PC-3 (cell line): ENCODE measurements at places on chromosomes 13 and 19. TPM values are rescaled to one million over a fixed set of nuclear protein-coding genes. Genes with fewer than 3 reads are reported as not detected.

DNA sequence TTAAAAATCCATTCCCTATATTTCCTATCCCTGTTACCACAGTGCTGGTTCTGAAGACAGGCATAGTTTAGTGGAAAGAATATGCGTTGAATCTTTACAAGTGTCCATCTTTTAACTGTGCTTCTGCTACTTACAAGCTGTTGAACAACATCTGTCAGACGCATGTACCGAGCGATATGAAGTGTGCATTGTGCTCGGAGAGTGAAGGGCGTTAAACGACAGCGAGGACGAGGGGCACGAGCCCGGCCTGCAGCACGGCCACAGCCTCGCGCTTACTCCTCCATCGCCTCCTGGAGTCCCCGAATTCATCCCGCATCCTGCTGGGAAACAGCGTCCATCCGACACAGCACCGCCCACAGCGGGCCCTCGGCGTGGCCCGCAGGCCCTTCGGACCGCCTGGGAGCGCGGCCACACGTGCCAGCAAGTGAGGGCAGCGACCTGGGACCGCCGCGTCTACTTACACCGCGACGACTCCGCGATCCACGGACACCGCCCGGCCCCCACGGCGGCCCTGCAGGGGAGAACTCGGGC, 514 bp downstream of the PCID2 start:
- DNase-seq: peak; percentile 22
- peaks cover 13% of the 10 kb centered on the region for H3K36me3 ChIP-seq
- peak overlapping the region; percentile 99 for H3K4me3 ChIP-seq

- H3K27me3 ChIP-seq: no peaks in the 10 kb centered on the region
- DNase-seq: peak; percentile 70
- H3K4me3 ChIP-seq: peak within 1 kb of the TSS; percentile 75
- no peak within 1 kb of the TSS for H3K27ac ChIP-seq
- H3K36me3 ChIP-seq: no peaks in the 10 kb centered on the region
These were observed at the start of gene KLC3 for GRCh38 chr19:45340232-45340898. Gene KLC3 (plus strand): TSS chr19:45340750. CDS start chr19:45345542, 4,792 bp downstream.

DNA sequence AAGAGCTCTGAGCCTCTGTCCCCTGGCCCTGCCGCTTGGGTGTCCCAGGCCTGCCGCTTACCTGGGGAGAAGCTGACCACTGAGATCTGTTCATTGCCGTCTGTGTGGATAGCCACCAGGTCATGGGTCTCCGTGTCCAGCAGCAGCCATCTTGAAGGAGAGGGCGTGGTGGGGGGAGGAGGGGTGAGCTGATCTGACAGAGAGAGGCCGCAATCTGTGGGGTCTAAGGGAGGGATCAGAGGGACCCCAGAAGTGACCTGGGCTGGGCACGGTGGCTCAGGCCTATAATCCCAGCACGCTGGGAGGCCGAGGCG, 14.6 kb upstream of the GPR4 start:
- H3K4me3 ChIP-seq: no peak overlapping the region
- no peak overlapping the region for H3K27ac ChIP-seq
- peaks cover 24% of the 10 kb centered on the region for H3K4me1 ChIP-seq
- H3K36me3 ChIP-seq: peaks cover 7% of the 10 kb centered on the region
- no peak for DNase-seq

DNA sequence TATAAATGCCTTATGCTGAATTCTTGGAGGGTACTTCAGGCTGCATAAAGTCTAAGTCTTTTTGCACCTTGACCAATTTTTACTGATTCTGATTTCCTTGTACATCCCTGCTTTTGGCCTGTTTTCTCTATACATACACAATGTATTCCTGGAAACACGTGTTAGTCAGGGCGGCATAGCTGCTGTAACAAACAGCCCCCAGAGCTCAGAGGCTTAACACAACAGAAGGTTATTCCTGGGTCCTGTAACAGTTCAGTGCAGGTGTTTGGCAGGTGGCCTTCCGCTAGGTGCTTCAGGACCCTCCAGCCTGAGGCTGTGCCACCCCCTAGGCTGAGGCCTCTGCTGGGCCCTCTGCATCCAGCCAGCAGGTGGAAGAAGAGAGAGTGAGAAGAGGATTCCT, 82.9 kb downstream of the ZAR1L start:
- no peaks in the 10 kb centered on the region for H3K27me3 ChIP-seq
- H3K36me3 ChIP-seq: no peaks in the 10 kb centered on the region
- no peak overlapping the region for H3K27ac ChIP-seq
- H3K4me1 ChIP-seq: no peaks in the 10 kb centered on the region
- no peak overlapping the region for H3K4me3 ChIP-seq
- no peak for DNase-seq

- H3K4me1 ChIP-seq: no peaks in the 10 kb centered on the region
- H3K4me3 ChIP-seq: no peak overlapping the region
- no peak for DNase-seq
- H3K36me3 ChIP-seq: no peaks in the 10 kb centered on the region
These were observed 1074.4 kb upstream of the PRR20A start for GRCh38 chr13:56066321-56066720.

- H3K4me3 ChIP-seq: peak overlapping the region; percentile 90
- DNase-seq: peak; percentile 96
- H3K36me3 ChIP-seq: no peaks in the 10 kb centered on the region
- H3K27me3 ChIP-seq: no peaks in the 10 kb centered on the region
- peak overlapping the region; percentile 93 for H3K27ac ChIP-seq
These were observed 2.1 kb downstream of the DAPK3 start for GRCh38 chr19:3968556-3969434.

DNA sequence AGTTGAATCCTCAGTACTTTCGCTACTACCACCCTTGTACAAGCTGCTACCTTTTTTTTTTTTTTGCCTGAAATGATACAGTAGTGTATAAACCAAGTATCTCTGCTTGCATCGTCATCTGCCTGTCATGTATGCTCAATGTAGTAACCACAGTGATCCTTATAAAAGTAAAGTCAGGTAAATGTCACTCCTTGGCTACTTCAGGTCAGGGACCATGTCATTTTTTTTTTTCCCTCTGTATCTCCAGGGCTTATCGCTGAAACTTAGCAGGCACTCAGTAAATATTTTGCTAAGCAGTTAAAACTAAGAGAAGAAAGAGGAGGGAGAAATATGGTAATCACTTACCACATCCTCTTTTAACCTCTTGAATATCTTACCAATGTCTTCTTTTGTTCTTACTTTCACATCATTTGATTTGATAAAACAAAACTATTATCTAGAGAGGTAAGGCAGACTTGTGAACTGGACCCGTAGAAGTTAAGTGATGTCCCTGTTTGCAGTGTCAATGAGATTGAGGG, 96.8 kb upstream of the KLF12 start:
- no peaks in the 10 kb centered on the region for H3K36me3 ChIP-seq
- H3K27me3 ChIP-seq: no peaks in the 10 kb centered on the region
- DNase-seq: no peak
- no peak overlapping the region for H3K4me3 ChIP-seq
- no peak overlapping the region for H3K27ac ChIP-seq

DNA sequence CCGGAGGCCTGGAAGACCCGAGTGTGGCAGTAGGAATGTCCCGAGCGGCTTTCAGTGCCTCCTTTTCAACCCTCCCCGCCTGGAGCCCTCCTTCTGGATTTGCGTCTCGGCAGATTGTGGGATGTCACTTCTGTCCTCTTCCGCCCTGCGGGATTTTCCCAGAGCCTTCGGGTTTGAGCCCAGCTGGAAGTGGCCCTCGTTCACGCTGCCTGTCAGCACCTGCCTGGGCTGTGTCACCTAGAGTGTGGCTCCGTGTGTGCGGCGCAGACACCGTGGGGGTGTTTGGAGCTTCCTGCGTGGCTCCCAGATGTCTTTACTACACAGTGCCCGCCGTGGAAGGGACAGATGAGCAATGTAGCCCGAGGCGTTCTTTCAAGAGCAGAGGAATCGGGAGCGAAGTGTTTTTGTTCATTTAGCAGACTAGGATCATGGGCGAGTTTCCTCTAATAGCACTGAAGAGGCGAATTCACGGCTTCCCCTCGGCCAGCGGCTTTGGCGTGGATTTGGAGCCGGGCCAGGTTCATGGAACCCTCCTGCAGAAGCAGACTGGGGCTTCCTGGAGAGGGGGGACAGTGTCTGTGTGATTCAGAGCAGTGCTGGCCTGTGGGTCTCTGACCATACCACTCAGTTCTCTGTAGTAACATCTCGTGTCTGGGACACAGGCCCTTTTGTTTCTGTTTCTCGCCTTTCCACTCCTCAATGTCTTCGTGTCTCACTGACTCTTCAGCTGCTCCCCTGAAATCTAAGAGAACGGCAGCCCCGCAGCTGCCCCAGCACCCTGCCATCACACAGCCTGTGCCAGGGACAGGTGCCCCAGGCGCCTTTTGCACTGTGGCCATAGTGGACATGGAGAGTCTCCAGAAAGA, 68.0 kb downstream of the KDM4B start:
- H3K4me1 ChIP-seq: peaks cover 1% of the 10 kb centered on the region; the same call in 1 of the 2 replicates
- no peak overlapping the region for H3K27ac ChIP-seq
- H3K4me3 ChIP-seq: no peak overlapping the region
- no peak for DNase-seq
- peaks cover 18% of the 10 kb centered on the region for H3K36me3 ChIP-seq

DNA sequence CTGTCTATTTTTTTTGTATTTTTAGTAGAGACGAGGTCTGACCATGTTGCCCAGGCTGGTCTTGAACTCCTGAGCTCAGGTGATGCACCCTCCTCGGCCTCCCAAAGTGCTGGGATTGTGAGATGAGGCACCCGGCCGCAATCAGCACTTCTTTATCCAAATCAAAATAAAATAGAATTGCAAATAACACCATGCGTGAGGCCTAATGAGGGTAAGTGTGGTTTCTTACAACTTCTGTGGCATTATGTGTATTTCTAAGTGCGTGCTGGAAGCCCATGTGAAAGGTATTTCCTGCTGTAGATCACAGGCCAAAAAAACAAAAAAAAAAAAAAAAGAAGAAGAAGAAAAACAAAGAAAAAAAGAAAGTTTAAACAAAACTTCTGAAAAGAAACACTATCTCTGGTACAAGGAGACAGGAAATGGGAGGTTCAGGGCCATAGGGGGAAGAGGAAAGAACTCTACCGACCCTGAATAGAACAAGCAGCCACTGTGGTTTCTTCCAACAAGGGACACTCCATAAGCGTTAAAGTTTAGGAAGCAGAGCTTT, 3.0 kb upstream of the GRAMD1A start:
- H3K4me1 ChIP-seq: peaks cover 26% of the 10 kb centered on the region
- no peak overlapping the region for H3K27ac ChIP-seq
- no peak for DNase-seq
- no peak overlapping the region for H3K4me3 ChIP-seq
- no peaks in the 10 kb centered on the region for H3K36me3 ChIP-seq

DNA sequence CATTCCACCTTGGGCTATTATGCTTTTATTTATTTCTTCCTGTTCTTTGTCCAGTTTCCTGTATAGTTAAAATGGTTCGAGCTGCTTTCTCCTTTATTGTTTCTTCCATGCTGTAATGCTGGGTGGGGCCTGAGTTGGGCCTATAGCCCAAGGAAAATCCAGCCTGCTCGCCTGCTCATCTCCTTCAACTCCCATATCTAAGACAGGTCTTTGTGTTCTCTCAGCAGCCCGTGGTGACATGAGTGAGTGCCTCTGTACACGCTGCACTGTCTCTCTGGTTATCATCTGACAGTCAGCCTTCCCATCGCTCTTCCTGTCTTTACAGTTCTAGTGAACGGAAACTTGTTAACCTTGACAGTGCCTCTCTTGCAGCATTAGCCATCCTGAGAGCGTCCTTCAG, 221.9 kb upstream of the SLC10A2 start:
- H3K4me3 ChIP-seq: no peak overlapping the region
- peak overlapping the region; percentile 90 for H3K27ac ChIP-seq
- no peaks in the 10 kb centered on the region for H3K27me3 ChIP-seq
- DNase-seq: no peak

DNA sequence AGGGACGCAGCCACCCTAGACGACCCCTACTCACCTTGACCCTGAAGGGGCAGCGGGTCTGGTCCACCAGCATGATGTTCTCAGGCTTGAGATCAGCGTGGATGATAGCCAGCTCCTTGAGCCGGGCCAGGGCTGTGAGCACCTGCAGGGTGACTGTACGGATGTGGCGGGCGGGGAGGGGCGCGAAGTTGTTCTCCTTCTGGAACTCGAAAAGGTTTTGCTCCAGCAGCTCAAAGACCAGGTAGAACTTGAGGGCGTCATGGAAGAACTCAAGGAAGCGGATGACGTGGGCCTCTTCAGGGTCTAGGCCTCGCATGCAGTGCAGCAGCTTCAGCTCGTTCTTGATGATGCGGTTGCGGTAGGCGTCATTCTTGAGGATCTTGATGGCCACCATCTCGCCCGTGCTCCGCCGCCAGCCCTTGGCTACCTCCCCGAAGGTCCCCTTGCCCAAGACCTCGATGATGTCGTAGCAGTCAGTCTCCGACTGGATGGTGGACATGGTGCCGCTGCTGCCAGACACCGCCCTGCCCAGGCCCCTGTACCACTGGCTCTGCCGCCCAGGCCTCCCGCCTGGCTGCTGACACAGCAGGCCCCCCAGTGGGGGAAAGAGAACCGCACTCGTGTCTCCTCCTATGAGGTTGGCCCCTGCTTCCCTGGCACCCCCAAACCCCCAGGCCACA, 437 bp downstream of the HIPK4 start:
- H3K27ac ChIP-seq: no peak overlapping the region
- peaks cover 10% of the 10 kb centered on the region; the same call in 1 of the 2 replicates for H3K4me1 ChIP-seq
- H3K27me3 ChIP-seq: no peaks in the 10 kb centered on the region
- H3K4me3 ChIP-seq: no peak overlapping the region
- H3K36me3 ChIP-seq: no peaks in the 10 kb centered on the region

DNA sequence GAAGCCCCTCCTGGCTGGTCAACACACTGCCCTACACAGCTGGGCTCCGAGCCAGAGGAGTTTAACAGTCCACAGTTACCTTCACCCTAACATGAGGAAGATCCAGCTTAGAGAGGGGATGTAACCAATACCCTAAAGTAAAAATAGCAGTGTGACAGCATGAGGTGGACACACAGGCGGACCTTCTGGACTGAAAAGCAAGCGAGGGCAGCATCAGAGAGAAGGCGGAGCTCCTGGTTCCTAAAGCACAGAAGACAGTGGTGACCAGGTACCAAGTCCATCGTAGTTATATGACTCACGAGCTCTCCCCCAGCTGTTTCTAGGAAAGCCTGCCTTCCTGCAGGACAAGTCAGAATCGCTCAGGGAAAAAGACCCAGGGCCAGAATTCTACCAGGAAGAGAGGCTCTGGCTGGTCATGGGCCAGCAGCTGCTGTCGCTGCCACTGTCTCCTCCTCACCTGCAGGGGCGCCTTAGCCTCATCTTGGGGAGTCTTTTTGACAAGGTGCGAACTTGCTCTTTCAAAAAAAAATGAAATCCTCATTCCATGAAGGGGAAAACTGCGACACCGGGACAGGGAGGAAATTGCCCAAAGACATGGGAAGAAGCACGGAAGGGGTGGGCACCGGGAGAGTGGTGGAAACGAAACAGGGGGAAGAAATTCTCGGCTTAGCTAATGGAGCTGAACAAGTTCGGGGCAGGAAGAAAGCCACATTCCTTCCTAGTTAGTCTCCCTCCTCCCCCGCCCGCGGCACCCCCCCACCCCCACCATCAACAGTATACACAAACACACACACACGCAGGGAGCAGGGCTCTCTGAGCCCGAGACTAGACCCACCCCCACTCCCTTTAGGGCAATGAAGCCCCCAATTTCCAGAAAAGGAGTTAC, 1.7 kb downstream of the ELL start:
- no peaks in the 10 kb centered on the region for H3K27me3 ChIP-seq
- DNase-seq: peak; percentile 90
- peak overlapping the region; percentile 90 for H3K27ac ChIP-seq
- peaks cover 23% of the 10 kb centered on the region for H3K4me1 ChIP-seq
- H3K4me3 ChIP-seq: peak overlapping the region; percentile 100

The FUT2 gene
- total RNA-seq: 0.69 TPM in 1 of 2 replicates, not detected in the other

The NPAS1 gene
- 1.1 and 1.6 TPM in 2 replicates for total RNA-seq

The RNF225 gene
- total RNA-seq: 2.2 TPM in 1 of 2 replicates, not detected in the other

The ALOX5AP gene
- total RNA-seq: not detected in 2 replicates

The CEACAM16 gene
- total RNA-seq: not detected in 2 replicates

The CGB3 gene
- not detected in 2 replicates for total RNA-seq

The KLK2 gene
- not detected in 2 replicates for total RNA-seq

The RNF113B gene
- not detected in 2 replicates for total RNA-seq

The CRX gene
- not detected in 2 replicates for total RNA-seq

The PLIN4 gene
- 9.1 and 9.8 TPM in 2 replicates for total RNA-seq
